ENCODE measurements at places on chromosomes 6 and 20. TPM values are rescaled to one million over a fixed set of nuclear protein-coding genes. Genes with fewer than 3 reads are reported as not detected.

APCDD1L gene
- not detected for total RNA-seq

LY6G6C gene
- 0.54 TPM for total RNA-seq

EYS gene
- not detected for total RNA-seq

TRIM15 gene
- 6.5 TPM for total RNA-seq

EMILIN3 gene
- total RNA-seq = not detected

NHSL1 gene
- total RNA-seq = 15.4 TPM

PDYN gene
- total RNA-seq = not detected

TGM3 gene
- not detected for total RNA-seq

BPIFB1 gene
- total RNA-seq = 0.17 TPM

SUMO4 gene
- total RNA-seq = 1.6 TPM

PRSS35 gene
- 0.37 TPM for total RNA-seq

APOBEC2 gene
- not detected for total RNA-seq

KCNQ5 gene
- total RNA-seq = not detected

PTGIS gene
- 0.25 TPM for total RNA-seq

C6orf118 gene
- not detected for total RNA-seq

SYNDIG1 gene
- total RNA-seq = not detected

PLEKHG1 gene
- total RNA-seq = 10.4 TPM

ARMH2 gene
- not detected for total RNA-seq

RAB44 gene
- 0.05 TPM for total RNA-seq

PRKN gene
- 2.6 TPM for total RNA-seq

PSORS1C1 gene
- total RNA-seq = 9.8 TPM

KCNK17 gene
- not detected for total RNA-seq

B3GALT4 gene
- 1.9 TPM for total RNA-seq

PPARD gene
- total RNA-seq = 38.4 TPM

SNX9 gene
- 42.5 TPM for total RNA-seq

VTA1 gene
- 67.8 TPM for total RNA-seq

ZNF165 gene
- 11.2 TPM for total RNA-seq

IL17F gene
- not detected for total RNA-seq

SLC13A3 gene
- total RNA-seq = not detected

SMOC2 gene
- 0.42 TPM for total RNA-seq

BHLHE23 gene
- total RNA-seq = not detected

CALHM5 gene
- total RNA-seq = 0.05 TPM

RAMACL gene
- total RNA-seq = 0.15 TPM

RNF182 gene
- total RNA-seq = 6.5 TPM

CPXM1 gene
- 0.17 TPM for total RNA-seq

ADAM33 gene
- not detected for total RNA-seq

HLA-DPA1 gene
- total RNA-seq = 0.89 TPM

SLA2 gene
- 0.12 TPM for total RNA-seq

THEMIS gene
- 0.20 TPM for total RNA-seq

PROKR2 gene
- total RNA-seq = not detected

NOTCH4 gene
- total RNA-seq = 0.81 TPM

All from HCT116 (cell line).